NCI-H2081 treated with DMSO at 0.1 percent for 48 hours (cell line): ENCODE measurements at places on chromosomes 1 and 21.

DNA sequence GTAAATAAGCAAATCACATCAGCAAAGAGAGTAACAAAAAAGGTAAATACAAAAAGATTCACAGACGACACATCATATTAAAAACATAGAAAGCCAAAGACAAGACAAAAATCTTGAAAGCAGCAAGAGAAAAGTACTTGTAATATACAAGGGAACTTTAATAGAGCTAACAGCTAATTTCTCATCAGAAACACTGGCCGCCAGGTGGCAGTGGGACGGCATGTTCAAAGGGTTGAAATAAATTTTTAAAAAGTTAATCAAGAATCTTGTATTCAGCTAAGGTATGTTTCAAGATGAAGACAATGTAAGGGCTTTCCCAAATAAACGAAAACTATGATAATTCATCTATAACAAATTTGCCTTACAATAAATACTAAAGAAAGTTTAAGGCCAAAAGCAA is 358.1 kb downstream of the LRRIQ3 start:
- no peak for DNase-seq

- no peak for DNase-seq
Measured at GRCh38 chr1:54475946-54476516, 69.8 kb upstream of the SSBP3 start.

DNA sequence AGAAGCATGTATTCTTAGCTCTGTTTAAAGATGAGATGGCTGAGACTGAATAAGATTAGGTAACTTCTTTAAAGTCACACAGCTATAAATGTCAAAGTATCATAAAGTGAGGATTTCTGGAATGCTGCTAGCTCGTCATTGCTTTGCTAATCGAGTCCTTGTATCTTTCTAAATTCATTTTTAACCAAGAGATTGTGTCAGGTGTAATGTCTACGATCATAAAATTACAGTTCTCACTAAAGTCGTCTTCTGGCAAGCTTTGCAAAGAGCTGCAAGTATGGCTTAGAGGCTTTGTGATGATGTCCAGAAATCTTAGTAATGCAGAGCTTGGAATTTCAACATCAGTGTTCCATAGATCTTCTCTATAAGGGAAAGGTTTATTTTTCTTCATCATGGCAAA is 569.8 kb downstream of the LMO4 start:
- no peak for DNase-seq

DNA sequence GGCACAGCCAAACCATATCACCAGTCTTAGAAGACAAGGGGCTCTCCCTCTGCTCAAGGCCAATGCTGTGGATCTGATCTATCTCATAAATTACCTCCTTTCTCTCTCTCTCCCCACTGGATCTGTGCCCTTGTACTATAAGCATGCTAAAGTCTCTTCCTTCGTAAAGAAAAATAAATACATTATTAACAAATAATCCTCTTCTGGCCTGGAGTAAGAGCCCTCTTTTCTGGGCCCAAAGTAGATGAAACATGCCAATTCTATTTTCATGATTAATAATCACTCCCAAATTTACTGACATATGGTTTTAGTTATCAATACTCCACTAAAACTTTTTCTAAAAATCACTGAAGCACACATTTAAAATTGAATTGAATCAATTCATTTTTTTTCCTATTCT is 889.7 kb downstream of the ADGRL2 start:
- DNase-seq, result no peak

DNA sequence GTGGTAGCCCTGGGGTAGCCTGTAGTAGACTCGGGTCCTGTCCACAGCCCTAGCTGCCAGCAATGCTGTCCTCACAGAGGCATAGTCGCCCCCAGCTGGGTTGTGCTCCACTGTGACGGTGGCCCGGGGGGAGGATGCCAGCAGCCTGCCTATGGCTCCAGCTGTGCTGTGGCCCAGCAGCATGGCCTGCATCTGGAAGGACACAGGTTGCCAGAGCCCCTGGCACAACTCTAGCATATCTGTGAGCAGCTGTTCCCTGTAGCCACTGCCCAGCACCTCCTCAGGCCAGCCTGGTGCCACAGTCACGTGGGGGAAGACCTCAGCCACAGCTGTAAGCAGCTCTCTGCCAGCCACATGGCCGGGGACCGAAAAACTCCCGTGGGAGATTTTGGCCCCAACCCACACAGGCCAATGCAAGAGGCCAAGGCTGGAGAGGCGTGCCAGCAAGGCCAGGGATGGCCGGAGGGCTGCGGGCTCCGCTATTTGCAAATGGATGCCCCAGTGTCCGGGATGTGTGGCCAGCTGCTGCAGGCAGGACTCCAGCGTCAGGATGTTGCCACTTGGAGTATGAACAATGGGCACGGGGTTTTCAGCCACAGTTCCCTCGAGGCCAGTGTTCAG is 13.9 kb downstream of the FAM151A start:
- DNase-seq, result no peak

DNA sequence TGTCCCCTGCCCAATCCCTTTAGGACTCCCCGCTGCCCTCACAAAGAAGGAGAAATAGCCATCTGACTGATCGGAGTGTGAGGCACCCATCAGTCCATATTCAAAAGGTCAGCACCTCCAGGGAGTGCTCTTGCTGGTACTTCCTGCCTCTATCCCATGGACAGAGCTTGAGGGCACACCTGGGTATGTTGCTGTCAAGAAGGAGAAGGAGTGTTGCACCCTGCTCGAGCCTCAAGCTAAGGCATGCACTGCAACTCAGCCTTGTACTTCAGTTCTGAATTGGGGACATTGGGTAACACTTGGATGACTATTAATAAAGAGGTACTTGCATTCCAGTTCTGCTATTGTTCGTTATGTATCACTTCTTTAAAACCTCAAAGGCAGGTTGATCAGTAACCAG is 190.3 kb upstream of the ZC3H12A start:
- DNase-seq, result no peak

GRCh38 chr21:36540700-36541099 is 60.8 kb upstream of the CLDN14 start:
- no peak for DNase-seq

GRCh38 chr1:244678697-244679096 is 25.8 kb downstream of the DESI2 start:
- DNase-seq, result no peak

DNA sequence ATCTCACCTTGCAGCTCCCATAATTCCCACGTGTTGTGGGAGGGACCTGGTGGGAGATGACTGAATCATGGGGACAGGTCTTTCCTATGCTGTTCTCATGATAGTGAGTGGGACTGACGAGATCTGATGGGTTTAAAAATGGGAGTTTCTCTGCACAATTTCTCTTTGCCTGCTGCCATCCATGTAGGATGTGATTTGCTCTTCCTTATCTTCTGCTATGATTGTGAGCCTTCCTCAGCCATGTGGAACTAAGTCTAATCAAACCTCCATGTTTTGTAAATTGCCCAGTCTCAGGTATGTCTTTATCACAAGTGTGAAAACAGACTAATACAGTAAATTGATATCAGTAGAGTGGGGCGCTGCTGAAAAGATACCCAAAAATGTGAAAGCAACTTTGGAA is 195.7 kb downstream of the SLC44A5 start:
- no peak for DNase-seq

DNA sequence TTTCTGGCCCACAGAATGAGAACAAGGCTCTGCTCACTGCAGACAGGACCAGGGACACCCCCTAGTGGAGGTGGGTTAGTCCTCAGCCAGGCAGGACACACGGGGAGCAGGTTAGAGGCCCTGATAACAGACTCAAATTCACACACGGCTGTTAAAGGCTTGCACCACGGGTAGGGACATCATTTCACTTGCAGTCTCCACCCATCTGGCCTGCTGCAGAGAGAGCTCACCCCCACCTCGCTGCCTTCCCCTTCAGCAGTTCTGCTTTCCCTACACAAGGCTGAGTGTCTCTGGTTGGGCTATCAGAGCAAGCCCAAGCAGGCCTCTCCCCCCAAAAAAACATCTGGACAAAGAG is 20.6 kb downstream of the MEF2D start:
- no peak for DNase-seq

GRCh38 chr1:228163007-228163753 is 2.4 kb upstream of the IBA57 start:
- no peak for DNase-seq

GRCh38 chr21:42923553-42924432 is 1.6 kb downstream of the ERVH48-1 start:
- peak; percentile 63 for DNase-seq

DNA sequence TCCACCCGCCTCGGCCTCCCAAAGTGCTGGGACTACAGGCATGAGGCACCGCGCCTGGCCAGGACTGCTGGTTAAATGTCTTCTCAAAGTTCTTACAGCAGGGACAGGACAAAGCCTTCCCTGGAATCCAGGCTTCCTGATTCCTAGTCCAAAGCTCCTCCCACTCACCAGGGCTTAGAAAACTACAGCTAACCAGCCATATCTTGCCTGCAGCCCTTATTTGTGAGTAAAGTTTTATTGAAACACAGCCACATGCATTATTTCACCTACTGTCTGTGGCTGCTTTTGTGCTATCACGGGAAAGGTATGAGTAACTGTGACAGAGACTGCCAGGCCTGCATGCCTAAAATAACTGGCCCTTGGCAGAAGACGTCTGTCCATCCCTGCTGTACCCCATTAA is 24.4 kb downstream of the TMCO4 start:
- no peak for DNase-seq

GRCh38 chr1:207962716-207963426 is 51.9 kb upstream of the CD34 start:
- DNase-seq, result no peak

GRCh38 chr1:173420330-173420806 is 56.8 kb upstream of the PRDX6 start:
- DNase-seq, result peak; percentile 71

DNA sequence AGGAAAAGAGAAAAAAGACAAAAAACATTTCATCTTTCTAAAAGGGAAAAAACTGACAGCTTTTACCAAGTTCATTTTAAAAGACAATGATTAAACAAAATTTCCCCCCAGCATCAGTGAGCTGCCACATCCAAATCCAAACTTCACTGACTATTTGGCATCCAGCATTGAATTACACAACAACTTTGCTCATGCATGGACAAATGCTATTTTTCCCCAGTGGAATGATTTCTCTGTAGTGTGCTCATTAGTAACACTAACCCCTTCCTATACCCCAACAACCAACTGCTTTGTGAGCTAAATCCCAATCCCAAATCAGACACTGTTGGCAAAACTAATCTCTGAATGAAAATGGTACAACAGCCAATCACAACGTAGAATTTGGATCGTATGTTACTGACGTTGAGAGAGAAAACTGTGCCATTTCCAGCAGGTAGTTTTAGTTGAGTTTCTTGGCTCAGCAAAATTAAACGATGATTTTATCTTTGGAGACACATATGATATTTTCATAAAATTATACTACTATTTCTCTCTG is 37.9 kb downstream of the PIK3R3 start:
- no peak for DNase-seq

DNA sequence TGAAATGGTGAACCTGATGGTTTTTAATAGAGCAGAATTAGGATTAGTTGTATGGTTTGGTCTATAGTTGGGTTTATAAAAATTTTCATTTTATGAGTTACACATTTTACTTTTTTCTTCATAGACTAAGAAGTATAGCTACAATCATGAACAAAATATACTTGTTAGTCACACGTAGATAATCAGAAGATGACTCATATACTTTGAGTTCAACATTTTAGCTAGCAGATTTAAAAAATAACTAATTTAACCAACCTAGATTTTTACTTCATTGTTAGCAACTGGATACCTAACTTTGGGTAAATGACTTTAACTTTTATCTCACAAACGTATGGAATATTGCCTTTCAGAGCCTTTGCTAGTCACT is 27.9 kb downstream of the MORC3 start:
- no peak for DNase-seq

DNA sequence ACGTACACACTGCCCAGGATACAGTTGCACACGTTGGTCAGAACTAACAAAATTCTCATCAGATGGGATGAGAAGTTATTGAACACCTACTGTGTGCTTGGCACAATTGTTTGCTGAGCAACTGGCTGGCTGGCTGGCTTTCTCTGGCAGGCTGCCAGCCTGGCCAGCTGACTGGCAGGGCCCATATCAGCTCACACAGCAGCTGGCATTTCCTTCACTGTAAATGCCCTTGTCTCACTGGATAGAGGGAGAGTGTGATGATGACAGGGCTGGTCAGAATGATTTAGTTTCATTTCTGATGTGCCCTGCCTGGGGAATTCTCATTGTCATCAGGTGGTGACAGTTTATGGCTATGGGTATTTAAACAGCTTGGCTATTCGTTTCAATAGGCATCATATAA is 15.8 kb downstream of the CAMK2N1 start:
- DNase-seq, result no peak

- no peak for DNase-seq
Measured at GRCh38 chr1:206797534-206798383, 25.5 kb upstream of the IL10 start.

- no peak for DNase-seq
Measured at GRCh38 chr1:230861489-230861888, 6.8 kb downstream of the C1orf198 start.

DNA sequence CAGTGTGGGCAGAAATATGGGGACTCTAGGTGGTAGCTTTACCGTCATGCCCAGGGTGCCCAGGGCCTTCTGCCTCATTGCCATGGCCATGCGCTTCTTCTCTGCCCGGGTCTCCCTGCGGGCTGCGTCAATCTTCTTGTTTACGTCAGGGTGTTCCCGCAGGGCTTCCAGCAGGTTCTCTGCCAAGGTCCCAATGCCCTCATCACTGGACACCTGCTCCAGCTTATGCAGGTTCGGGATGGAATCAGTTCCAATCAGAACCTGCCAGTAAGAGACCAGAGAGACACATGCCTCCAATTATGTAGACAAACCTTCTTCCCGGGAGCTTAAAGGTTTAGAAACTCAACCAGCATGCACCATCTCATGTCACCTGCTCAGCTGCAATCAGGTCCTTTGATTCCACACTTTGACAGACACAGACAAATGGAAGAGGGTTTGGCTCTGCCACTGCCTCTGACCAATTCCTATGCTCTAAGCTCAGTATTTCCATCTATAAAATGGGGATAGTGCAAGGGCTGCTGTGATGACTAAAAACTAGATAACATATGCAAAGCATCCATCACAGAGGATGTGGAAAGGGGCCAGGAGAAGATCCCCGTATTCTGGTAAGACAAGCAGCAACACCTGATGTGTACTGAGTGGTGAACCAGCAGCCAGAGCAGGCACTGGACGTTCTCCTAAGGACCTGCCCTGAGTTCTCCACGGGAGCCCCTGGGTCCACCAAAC is 121.2 kb downstream of the UBR4 start:
- DNase-seq, result no peak

DNA sequence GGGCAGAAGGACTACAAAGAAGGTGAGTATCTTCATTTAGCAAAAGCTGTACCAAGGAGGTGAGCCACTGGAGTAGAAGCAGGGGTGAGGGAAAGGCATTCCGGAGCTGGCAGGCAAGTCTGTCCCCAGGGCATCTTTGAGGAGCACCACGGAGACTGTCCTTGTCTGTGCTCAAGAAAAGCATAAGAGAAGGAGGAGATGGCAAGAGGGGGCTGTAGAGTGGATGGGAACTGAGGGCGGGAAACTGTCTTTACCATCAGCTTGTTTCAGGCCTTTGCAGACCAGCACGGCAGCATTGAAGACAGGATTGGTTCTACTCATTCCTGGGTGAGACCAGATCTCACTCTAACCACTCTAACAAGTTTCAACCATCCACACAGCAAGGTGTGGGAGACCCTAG is 355.8 kb downstream of the AJAP1 start:
- DNase-seq, result no peak
